ENCODE measurements at places on chromosomes 7 and 10.

- peak; percentile 17 for DNase-seq
These were observed 236.8 kb downstream of the FRMD4A start for GRCh38 chr10:14093730-14094484.

DNA sequence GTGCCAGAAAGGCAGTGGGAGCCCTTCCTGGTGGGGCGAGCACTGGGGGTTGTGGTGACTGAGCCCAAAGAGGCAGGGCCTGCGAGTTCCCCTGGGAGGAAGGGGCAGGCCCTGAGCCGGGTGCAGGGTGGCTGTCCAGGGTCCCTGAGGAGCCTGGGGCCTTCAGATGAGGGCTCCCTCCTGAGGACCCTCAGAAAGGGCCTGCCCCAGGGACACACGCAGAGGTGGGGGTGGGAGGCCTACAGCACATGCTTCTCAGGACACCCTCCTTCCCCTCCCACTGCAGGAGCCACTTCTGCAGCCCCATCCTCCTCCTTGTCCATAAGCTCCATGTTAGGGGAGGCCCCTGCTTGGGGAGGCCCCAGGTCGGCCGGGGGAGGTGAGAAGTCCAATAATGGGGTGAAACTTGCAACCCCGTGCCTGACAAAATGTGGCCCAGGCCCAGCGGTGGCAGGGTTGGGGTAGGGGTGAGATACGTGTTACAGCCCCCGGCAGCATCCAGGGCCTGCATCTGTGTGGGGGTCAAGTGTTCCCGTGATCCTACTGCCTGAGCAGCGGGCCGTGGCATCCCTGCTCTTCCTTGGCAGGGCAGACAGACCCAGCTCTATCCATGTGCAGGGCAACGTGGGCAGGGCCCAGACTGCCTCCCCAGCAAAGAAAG, 31.8 kb upstream of the RET start:
- DNase-seq = no peak

DNA sequence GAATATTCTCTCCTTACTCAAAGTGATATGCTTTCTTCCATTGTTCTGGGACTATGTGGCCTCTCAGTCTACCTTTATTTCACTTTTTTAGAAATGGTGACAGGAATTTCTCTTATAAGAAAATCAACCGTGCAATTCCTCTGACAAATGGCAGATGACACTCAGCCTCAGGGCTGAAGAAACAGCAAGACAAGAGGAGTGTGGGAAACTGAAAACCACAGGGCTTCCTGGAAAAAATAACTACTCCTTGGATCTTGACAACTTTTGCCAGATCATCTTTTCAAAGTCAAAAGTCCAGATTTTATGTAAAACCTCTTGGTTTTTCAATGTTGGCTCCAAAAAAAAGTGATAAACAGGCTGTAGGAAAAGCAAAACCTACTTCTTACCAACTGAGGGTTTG, 121.5 kb downstream of the TYW1B start:
- DNase-seq = no peak

- no peak for DNase-seq
These were observed 1.4 kb downstream of the SUPV3L1 start for GRCh38 chr10:69181433-69181832.

DNA sequence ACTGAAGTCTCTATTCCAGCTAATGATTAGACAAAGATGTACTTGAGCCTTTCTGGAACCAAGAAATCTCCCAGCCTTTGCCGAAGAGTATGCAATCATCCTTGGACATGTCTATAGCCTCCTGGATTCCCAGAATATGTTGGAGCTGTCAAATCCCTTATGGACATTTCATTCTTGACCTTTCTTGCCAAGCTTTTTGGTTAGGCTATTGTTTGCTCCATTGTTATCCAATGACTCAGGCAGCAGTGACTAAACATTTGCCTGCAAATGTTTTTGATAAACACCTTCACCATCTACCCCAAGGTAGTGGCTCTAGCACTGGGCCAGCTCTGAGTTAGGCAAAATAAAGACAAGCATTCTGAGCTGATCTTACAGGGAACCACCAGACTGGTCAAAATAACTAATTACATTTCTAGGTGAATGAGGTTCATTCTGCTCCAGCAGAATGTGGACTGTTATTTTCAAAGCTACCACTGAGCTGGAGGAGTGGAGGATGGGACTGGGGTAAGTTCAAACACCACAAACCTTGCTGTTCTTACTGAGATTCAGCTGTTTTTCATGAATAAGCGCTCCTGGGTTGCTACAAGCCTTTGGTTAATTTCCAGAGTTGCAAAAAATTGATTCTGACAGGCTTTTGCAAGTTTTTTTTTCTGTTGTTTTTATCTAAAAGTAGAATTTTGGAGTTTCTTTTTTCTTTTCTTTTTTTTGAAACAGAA, 81.0 kb downstream of the TMEM270 start:
- DNase-seq = no peak

- DNase-seq = no peak
These were observed 261.0 kb downstream of the THSD7A start for GRCh38 chr7:11570922-11571550.

DNA sequence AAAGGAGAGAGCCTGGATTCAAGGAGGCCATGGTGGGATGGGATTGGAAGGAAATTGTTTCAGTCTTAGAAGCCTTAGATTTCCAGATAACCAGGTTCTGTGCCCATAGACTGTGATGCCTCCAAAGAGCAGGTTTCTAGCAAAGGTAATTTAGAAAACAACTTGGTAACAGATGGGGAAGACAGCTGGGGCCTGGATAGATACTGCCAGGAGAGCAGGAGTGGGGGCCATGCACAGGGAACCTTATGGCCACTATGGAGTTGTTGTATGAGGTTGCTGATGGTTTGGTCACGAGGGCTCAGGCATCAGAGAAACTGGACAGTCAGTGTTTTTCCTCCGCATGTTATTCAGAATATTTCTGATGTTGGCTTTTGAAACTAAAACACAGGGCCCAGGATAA, 901.9 kb downstream of the LRMDA start:
- no peak for DNase-seq

DNA sequence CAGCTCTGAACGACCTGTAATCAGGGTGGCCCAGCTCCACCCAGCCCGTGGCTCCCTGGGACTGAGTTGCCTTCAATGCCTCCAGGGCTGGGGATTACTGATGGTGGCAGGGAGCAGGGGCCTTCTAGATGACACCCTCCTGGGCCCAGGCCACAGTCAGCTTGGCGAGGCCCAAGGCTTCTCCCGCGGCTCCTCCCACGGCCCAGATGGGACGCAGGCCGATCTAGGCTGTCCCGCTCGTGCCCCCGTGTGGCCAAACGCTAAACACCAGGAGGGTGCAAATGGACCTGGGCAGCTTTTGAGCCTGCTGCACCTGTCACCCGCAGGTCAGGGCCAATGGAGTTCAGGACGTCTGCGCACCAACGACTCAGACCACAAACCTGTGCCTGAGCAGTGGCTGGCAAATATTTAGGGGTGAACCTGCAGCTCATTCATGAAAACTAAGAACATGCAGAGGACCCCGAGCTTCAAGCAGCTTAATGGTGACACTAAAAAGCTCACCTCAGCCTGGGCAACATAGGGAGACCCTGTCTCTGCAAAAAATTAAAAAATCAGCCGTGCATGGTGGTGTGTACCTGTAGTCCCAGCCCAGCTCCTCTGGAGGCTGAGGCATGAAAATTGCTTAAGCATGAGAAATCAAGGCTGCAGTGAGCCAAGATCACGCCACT, 43.2 kb downstream of the ASB13 start:
- DNase-seq = peak; percentile 41

DNA sequence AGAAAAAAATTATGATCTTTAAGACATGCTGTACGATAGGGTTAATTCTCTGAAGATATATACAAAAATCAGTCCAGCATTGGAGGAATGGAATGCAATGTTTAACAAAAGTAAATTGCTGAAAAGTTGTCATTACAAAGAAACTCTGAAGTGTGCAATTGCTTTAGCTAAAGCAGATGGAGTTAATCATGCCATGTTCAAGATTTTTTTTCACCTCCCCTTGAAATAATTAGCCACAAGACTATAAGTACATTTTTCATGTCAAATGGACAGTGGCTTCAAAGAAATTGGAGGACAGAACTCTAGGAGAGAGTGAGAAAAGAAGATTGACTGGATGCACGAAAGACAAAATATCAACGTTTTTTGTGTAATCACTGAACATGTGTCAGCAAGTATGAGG, 63.1 kb upstream of the MEOX2 start:
- no peak for DNase-seq

DNA sequence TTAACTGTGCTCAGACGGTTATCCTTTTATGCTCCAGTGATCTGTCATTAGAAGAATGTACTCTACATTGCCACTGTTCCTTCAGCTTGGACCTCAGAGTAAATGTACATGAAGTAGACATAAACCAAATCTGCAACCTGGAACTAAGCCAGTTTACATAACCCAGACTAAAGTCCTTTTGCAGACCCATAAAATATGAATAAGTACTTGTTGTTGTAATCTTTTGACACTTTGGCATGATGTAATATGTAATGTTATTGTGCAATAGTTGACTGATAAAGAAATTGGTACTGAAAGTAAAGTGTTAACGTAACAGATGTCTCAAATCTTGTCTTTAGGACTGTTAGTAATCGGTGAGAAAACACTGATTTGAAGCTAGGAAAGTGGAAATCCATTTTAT, 115.8 kb upstream of the SORCS1 start:
- DNase-seq = no peak

- no peak for DNase-seq
These were observed 366.1 kb upstream of the ANKRD30A start for GRCh38 chr10:36759141-36759805.

GRCh38 chr7:48250441-48250951, 79.2 kb downstream of the ABCA13 start:
- DNase-seq = no peak

GRCh38 chr10:14926722-14927416, 27.0 kb downstream of the DCLRE1C start:
- DNase-seq = no peak

- no peak for DNase-seq
These were observed 1.8 kb downstream of the CEP55 start for GRCh38 chr10:93498166-93498565.

GRCh38 chr7:64433590-64433989, 119.8 kb downstream of the ZNF736 start:
- DNase-seq = no peak

- DNase-seq = no peak
These were observed 190.7 kb upstream of the CHRM2 start for GRCh38 chr7:136677471-136678365.

DNA sequence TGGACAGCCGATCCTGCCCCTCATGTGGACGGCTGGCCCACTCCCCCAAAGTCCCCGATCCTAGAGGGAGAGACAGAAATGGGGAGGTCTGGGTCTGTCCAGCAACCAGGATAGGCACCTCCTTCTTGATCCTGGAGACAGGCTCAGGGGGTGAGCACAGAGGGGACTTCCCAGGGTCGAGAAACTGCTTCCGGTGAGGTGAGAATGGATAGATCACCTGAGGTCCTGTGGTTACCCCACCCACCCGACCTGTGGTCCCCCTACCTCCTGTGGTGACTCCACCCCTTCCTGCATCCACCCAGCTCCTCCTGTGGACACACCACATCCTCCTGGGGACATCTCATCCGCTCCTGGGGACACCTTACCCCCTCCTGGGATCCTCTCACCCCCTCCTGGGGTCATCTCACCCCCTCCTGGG, 27.4 kb upstream of the RASGEF1A start:
- DNase-seq = no peak

- no peak for DNase-seq
These were observed 9.9 kb upstream of the NT5C3A start for GRCh38 chr7:33072471-33072870.

DNA sequence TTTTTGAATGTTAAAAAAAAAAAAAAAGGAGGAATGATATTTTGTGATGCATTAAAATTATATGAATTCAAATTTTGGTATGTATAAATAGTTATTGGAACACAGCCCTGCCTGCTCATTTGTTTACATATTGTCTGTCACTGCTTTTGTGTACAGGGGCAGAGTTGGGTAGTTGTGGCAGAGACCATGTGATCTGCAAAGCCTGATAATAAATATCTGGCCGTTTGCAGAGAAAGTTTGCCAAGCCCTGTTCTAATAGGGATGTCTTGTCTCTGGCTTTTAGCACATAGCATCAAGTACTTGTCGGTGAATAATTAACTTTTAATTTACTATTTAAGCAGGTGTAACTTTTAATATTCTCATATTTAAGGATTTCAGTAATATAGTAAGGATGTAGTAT, 19.8 kb downstream of the TSPAN13 start:
- DNase-seq = no peak

- DNase-seq = no peak
These were observed 146.3 kb downstream of the DIP2C start for GRCh38 chr10:543131-543530.

DNA sequence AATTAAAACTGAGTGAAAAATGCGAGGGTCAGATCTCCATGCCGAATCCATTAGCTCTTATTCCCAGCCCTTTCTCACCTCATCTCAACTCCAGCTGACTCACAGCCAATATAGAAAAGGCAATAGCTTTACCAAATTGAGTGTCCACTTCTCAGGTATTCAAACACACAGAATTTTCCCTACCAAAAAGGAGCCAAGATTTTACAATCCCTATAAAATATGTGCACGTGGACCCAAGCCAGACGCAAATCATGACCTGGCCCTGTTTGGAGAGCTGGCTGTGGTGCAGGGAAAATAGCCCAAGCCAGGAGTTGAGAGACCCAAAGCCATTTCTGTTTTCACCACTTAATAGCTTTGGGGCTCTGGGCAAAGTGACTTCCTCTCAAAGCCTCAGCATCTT, 379.7 kb upstream of the AUTS2 start:
- DNase-seq = no peak

DNA sequence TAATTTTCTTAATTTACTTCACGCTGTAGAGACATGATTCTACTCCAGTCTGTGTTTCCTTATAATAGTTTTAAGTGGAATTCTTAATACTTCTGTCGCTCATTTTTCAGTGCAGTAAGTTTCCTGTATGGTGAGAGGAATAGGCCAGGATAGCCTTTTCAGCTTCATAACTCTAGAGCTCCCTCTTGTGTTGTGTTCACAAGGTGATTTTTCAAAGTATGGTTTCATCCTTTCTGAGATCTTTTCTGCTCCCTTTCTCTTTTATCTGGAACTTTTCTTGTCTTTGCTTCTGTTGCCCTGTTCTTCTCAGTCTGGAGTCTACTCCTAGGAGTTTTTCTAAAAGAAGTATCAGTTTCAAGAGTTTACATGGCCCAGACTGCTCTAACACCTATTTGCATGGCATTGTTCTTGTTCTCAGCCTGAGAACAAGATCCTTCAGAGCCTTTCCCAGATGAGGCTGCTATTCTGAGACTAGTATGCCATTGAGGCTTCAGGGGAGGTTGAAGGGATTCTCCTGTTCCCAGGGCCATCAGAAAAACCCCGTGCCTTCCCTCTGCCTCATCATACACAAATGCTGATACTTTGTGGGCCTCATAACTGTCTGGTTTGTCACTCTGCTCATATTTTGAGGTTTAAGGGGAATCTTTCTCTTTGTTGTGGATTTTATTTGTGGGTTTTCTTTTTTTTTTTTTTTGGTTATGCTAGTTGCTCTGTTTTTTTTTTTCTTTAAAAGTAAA, 21.8 kb downstream of the NET1 start:
- DNase-seq = no peak

GRCh38 chr10:45442662-45443061, 68.6 kb downstream of the ALOX5 start:
- DNase-seq = no peak

DNA sequence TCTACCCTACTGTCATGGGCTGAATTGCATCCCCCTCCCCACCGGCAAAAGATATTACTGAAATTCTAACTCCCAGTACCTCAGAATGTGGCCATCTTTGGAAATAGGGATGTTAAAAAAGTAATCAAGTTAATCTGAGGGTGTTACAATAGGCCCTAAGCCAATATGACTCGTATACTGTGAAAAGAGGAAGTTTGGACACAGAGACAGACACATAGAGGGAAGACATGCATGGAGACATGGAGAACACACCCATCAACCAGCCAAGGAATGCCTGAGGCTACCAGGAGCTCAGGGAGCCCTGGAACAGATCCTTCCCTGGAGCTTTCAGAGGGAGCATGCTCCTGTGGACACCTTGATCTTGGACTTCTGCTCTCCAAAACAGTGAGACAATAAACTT, 138.2 kb upstream of the ADO start:
- DNase-seq = no peak
